ENCODE measurements at places on chromosomes 5 and 9.

DNA sequence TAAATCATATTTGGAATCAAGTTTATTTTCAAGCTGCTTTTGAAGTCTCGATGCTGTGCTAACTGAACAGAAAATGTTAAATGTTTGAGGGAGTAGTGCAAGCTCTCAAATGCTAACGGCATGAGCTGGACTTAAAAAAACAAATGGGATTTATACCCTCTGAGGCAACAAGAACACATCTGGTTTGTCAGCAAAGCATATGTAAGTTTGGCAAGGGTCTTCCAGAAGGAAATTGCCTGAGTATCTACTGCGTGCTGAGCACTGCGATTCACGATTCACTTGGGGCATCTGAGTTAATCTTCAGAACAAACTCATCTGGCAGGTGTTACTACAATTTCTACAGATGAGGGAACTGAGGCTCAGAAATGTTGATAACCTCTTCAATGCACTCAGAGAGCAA, 98.4 kb upstream of the C9orf72 start:
- DNase-seq: no peak

DNA sequence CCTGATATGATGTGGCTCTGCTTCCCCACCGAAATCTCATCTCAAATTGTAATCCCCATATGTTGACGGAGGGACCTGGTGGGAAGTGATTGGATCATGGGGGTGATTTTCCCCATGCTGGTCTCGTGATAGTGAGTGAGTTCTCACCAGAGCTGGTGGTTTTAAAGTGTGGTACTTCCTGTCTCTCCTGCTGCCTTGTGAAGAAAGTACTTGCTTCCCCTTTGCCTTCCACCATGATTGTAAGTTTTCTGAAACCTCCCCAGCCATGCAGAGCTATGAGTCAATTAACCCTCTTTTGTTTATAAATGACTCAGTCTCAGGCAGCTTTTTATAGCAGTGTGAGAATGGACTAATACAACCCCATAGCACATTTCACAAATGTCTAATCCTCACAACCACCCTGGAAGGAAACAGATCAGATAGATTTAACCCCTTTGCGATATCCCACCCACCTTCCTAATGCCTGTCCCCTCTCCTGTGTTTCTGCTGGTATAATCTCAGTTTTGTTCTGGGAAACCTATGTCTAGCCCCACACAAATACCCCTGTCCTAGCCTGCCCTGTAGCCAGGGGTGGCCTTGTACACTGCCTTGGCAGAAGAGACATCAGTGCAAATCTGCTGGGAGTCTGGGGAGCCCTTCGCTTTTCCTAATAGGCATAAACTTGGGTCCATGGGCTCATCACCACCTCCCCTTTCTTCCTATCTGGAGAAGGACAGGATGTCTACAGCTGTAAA, 157.0 kb upstream of the RAI14 start:
- DNase-seq: no peak

DNA sequence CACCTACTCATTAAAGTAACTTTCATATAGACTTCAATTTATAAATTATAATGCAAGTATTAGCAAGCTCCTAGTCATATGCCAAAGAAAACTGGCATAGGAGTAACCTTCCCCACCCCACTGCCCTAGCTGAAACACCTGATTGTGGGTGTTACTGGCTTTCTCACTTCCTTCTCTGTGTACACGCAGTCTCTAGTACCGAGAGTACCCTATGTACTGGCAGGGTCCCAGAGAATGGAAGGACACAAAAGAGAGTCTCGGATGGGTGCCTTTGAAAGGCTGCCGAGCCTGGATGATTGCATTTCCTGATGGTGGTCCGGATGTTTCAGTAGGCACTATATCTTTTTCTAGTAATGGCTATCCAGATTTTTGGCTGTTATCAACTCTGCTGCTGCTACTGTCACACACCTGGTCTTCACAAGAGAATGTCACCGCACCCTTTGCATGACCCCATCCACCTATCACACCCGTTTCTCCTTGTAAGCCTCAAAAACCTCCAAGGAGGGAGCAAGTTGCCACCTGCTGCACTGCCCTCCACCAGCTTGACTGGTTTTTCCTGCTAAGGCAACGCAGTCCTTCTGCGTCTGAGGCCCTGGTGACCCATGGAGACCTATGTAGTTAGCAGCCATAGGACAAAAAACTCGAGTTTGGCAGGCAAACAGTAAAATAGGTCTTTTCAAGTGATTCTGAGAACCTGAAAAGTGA, 53.8 kb upstream of the CLINT1 start:
- no peak for DNase-seq

DNA sequence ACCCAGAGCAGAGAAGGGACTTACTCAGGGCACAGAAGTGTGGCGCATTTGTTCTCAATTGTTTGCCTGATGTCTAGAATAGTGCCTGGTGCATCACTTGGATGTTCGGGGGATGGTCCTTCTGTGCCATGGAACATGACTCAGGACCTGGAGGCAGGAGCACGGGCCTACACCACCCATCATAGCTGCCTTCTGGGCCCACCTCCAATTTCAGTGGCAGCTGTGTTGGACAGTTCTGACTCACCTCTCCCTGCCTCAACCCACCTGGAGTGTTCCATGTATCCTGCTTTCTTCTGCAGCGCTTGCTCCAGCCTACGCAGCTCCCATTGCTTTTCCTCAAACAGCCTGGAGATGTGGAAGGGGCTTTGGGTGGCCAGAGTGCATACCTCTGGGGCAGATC, 12.5 kb upstream of the CXCL14 start:
- no peak for DNase-seq

DNA sequence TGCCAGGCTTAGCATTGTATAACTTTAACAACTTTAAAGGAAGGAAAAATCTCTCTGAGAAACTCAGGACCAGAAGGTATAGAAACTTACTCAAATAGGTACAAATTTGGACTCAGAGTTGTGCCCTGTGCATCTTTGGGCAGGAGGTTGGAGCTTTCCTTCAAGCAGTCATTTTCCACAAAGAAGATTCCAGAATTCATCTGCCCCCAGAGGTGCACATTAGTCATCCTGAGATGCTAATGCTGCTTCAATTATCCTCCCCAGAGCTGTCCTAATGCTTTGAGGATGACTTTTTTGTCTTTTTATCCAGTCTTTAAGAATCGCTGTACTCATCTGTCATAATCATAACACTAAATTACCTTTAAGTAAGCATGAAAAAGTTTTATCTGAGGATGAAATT, 243.0 kb upstream of the WWC1 start:
- DNase-seq: no peak

GRCh38 chr5:78830528-78831046, 154.5 kb downstream of the ARSB start:
- DNase-seq: no peak

DNA sequence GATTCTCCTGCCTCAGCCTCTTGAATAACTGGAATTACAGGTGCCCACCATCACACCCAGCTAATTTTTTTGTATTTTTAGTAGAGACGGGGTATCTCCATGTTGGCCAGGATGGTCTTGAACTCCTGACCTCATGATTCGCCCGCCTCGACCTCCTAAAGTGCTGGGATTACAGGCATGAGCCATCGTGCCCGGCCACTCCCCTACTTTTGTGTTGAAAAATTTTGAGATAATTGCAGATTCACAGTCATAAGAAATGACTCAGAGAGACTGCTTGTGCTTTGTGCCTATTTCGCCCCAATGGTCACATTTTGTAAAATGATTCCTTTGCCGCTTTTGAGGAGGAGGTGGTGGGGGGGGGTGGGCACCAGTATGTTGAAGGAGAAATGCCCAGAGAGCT, 48.1 kb upstream of the SH3PXD2B start:
- DNase-seq: peak; percentile 45

GRCh38 chr9:83469722-83470121, 68.5 kb downstream of the FRMD3 start:
- no peak for DNase-seq

GRCh38 chr5:55456216-55456895, 78.4 kb downstream of the PLPP1 start:
- DNase-seq: no peak

DNA sequence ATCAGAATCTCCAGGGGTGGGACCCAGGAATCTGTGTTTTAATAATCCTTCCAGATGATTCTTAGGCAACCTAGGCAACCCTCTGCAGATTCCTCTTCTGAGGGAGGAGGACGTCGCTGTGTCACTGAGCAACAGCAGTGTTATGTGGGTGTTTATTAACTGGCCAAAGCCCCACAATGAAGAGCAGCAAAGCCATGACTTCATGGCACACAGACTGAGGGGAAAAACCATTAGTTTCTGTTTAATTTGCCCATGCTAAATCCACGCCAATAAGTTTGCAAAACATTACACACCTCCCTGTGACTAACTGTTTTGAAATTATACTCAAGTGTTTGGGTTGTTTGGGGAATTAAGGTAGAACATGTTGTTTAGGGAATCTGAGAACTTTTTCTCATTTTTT, 83.7 kb upstream of the TMED7 start:
- no peak for DNase-seq

GRCh38 chr5:126422994-126423788, at the start of gene GRAMD2B:
TSS of gene GRAMD2B (plus strand) at chr5:126423409. CDS start at chr5:126423607, 198 bp downstream.
- peak; percentile 96 for DNase-seq

- DNase-seq: no peak
Measured at GRCh38 chr5:123163225-123163876, 74.3 kb downstream of the PRDM6 start.

- DNase-seq: no peak
Measured at GRCh38 chr9:110744715-110745384, 76.3 kb downstream of the MUSK start.

DNA sequence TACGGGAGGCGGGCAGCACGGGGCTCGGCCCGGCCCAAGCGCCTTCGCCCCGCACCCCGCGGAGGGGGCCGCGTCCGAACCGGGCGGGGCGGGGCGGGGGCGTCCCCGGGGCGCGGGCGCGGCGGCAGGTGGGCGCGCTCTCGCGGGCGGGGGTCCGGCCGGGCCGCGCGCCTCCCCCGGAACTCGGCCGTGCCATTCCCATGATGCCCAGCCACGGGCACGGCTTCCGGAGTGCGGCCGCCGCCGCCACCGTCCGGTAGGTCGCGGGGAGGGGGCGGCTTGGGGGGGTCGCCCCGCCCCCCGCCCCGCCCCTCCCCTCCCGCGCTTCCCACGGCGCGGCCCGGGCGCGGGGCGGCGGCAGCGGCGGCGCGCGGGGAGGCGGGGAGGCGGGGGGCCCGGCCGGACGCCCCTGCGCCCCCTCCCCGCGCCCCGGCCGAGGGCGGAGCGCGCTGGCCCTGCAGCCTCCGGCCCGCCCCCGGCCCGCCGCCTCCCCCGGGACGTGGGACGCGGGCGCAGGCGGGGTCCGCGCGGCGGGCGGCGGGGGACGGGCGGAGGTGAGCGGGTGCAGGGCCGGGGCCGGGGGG, at the start of gene PPP1R26:
PPP1R26 (plus strand) TSS at position 314 of the 584 bp plus-strand sequence. CDS start 4,729 bp downstream, outside the sequence.
- DNase-seq: no peak

DNA sequence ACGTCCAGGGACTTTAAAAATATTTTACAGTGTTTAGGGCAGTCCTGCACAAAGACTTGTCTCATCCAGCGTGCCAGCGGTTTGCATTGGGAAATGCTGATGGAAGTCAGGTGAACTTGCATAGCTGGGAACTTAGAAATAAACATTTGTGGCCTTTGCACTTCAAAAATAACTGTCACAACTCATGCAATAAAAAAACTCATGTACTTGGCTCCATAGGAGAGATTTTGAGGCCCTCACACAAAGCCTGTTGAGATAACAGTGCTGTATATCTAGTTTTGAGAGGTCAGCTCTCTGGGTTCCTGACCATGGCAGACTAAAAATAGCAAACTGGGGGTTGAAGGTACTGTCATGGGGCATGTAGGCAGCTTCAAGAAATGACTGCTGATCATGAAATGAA, 5.5 kb downstream of the COMMD10 start:
- DNase-seq: no peak

DNA sequence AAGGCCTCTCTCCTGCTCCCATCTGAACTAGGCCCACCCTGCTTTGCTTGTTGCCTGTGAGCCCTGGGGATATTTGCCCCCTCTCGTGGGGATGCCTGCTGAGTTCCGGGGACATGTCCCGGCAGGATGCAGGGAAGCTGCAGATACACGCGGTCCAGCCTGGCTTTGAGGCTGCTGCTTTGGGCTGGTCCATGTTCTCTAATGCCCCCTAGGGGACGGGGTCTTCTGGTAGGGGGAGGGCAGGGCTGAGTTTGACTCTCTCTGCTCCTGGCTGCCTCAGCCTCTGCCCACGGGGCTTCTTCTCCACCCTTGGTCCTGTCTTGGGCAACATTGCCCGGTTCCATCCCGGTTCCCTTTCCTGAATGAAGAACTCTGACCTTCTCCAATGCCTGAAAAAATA, 84.9 kb upstream of the ASS1 start:
- DNase-seq: no peak

DNA sequence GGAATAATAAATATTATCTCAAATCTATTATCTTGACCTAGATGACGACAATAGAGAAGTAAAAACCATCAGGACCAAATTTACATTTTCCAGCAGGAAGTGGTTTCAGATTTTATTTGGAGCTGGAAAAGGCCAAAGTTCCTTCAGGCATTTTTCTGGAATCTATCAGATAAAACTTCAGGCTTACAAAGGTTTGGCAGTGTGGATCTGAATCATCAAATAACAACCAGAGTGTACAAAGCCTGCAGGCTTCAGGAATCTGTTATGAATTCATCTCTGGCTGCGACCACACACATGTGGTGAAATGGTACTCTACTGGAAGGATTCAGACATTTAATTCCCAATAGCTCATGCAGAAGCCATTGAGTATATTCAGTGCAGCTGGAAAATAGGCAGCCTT, 726.4 kb upstream of the GRAMD2B start:
- no peak for DNase-seq

DNA sequence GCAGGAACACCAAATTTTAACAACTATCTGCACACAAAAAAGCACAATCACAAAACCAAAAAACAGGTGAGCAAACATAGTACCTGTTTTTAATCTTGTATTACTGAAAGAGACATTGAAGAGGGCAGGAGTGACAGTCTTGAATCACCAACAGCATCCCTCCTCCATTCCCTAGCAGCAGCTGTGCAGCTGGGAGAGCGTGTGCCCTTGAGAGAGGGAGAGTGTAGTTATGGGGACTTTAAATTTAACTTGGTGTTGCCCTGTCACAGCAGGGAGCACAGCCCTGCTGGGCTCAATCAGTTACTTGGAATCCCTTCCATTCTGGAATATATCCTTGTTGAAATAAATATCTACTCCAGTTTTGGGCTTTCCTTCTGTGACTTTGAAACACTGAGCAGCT, 1938.7 kb upstream of the NUDT12 start:
- DNase-seq: no peak

- no peak for DNase-seq
Measured at GRCh38 chr5:19406576-19407365, 581.2 kb downstream of the CDH18 start.
